ENCODE measurements at places on chromosomes 7 and 10. TPM values are rescaled to one million over a fixed set of nuclear protein-coding genes. Genes with fewer than 3 reads are reported as not detected.

DDC gene
- 1.2 TPM for total RNA-seq

PDE6C gene
- total RNA-seq: not detected

ADGRA1 gene
- not detected for total RNA-seq

DNA sequence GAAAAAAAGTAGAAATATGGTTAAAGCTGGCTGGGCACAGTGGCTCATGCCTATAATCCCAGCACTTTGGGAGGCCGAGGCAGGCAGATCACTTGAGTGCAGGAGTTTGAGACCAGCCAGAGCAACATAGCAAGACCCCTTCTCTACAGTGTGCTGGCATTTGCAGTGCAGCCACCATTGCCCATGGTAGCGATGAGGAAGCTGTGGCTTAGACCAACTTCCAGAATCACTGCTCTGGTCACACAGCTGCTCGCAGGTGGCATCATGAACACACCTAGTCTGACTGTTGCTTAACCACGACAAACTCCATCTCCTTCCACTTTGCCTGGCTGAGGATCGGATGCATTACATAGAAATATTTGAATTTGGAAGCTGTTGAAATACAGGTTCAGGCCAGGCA is 137.1 kb downstream of the CUX1 start:
- no peak for DNase-seq

SPDYE1 gene
- total RNA-seq: not detected

PTF1A gene
- not detected for total RNA-seq

GNAI1 gene
- 1.7 TPM for total RNA-seq

DNA sequence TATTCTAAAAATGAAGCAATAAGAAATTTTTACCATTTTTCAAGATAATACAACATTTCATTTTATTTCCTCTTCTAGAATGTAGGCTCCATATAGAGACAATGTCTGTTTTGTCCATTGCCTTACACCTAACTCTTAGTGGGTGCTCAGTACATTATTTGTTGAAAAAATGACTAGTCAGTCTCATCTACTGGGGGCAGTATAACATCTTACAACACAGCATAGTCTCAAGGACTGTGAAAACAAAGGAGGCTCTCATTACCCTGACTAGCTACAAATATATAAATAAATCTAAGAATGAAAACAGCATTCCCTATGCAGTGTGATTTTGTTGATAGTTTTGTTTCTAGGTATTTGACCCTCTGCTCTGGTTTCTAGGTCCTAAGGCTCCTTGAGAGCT is 11.6 kb downstream of the CRPPA start:
- DNase-seq: no peak

GRCh38 chr10:125742465-125742864 is 23.0 kb downstream of the EDRF1 start:
- DNase-seq: no peak

GRCh38 chr7:85595750-85596178 is 408.9 kb upstream of the SEMA3D start:
- no peak for DNase-seq

DNA sequence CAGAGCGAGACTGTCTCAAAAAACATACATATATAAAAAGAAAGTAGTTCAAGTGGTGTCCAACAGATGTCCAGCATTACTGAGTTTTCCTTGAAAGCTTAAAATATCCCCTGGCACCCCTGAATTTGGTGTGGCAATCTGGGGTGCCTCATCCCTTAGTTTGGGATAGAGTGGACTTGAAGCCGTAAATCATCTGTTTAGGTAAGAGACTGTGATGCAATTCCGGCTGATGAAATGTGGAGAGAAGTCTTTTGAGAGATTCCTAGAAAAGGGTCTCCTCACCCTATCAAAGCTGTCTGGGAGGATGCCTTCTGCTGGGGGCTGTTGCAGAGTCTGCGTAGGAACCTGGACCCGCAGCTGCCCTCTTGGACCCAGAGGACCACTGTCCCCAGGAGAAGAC is 408.0 kb downstream of the RPS24 start:
- no peak for DNase-seq

DNA sequence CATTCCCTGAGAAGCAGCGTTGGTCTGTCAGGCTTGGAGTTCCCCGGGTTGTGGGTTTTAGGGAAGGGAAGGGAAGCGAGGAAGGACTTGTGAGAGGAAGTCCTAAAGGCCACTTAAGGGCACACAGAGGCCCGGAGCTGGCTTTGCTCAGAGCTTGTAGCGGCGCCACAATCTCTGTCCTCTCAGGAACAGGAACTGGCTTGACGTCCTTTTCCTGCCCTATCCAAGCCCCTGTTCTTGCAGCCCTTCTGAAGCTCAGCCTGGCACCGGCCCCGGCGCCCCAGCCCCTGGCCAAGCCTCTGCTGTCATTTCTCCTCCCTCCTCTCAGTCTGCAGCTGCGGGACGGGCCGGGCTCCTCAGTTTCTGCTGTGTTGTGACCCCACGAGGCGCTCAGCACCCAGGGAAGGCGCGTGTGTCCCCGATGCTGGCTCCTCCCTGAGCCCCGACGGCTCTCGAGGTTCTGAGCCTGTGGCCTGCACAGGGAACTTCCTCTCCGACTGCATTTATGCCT is at the start of gene GIMAP8:
Gene GIMAP8 (plus strand): TSS at position 140 of the 511 bp plus-strand sequence. CDS start 16,069 bp downstream, outside the sequence.
- peak; percentile 78 for DNase-seq

DNA sequence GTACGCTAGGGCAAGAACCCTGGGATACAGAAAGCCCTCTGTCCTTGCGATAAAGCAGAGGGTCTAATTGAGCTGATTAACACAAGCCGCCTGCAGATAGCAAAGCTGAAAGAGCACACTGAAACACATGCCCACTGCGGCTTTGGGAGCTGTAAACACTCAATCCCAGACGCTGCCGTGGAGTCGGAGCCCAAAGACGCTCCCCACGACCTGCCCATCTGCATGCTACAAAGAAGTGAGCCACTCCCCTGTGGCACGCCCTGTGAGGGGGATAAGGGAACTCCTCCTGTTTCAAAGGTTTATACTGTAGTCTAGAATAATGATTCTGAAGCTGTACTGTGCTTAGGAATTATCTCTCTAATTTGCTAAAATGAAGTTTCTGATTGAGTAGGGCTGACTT is 985.6 kb upstream of the GHITM start:
- DNase-seq: no peak
